GDM1 (cell line): ENCODE measurements at places on chromosomes 16 and 17.

DNA sequence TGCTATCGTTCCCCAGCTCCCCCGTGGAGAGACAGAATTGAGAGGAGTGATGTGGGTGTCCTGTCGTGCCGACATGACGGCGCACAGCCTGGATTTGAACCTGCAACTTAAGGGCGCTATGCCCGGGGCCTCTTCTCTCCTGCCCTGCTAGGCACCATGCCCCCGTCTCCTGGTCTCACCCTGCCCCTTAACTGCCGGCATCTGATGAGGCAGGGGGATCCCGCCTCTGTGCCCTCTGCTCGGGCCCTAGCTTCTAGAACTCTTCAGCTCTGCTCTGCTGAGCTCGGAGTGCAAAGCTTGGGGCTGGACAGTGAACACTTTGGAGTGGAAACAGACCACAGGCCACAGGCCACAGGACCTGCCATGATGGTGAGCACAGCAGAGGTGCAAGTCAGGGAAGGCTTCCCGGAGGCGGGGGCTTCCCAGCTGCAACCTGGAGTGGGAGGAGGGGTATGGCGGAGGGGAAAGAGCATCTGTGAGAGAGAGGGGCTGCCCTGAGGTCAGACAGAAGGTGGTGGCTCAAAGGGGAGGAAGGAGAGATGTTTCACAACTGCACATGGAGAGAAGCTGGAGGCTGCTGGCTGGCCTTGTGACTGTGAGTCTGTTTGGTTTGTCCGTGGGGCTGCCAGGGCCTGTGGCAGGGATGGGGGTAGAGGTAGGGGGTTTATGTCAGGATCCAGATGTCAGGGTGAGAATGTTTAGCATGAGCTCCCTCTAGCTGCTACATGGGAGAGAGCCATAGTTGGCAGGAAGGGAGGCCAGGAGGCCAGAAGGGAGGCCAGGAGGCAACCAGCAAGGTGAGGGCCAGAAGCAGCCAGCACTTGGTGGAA, 107.8 kb downstream of the CRLF3 start:
- no peak for DNase-seq

DNA sequence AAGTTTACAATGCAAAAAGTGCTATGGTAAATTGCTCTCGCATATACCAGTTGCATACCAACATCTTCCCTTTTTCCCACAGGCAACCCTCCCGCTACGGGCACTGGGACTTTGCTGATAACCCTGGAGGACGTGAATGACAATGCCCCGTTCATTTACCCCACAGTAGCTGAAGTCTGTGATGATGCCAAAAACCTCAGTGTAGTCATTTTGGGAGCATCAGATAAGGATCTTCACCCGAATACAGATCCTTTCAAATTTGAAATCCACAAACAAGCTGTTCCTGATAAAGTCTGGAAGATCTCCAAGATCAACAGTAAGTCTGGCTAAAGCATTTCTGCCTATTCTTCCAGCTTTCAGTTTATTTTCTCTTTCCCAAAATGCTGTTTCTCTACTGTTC, 27.9 kb upstream of the HSBP1 start:
- no peak for DNase-seq

DNA sequence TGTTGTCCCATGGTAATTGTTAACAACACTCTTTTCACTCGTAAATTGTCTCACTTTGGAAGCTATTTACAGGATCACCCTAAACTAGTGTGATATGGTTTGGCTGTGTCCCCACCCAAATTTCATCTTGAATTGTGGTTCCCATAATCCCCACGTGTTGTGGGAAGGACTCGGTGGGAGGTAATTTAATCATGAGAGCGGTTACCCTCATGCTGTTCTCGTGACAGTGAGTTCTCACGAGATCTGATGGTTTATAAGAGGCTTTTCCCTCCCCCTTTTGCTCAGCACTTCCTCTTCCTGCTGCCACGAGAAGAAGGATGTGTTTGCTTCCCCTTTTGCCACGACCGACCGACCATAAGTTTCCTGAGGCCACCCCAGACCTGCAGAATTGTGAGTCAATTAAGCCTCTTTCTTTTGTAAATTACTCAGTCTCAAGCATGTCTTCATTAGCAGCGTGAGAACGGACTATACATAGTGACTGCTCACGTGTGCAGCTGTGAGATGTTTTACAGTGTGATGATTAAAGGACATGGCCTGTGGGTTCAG, 34.4 kb downstream of the DNAH3 start:
- DNase-seq = peak; percentile 81

DNA sequence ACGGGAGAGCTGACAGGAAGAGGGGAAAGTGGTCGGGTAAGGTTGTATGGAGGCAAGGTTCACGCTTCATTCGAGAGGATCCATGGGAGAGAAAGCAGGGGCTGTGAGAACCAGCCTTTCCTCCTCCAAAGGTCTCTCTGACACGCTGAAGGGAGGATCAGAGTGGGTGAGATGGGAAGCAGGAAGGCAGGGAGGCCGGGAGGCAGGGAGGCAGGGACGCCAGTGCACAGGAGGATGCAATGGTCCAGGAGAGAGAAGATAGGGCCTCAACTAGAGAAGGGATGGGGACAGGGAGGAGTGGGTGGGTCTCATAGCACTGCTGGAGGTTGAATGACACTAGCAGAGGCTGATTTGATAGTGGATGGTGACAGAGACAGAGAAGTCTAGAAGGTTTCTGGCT, 54.1 kb downstream of the PIMREG start:
- no peak for DNase-seq

GRCh38 chr17:8443756-8444155, 8.1 kb downstream of the NDEL1 start:
- no peak for DNase-seq

DNA sequence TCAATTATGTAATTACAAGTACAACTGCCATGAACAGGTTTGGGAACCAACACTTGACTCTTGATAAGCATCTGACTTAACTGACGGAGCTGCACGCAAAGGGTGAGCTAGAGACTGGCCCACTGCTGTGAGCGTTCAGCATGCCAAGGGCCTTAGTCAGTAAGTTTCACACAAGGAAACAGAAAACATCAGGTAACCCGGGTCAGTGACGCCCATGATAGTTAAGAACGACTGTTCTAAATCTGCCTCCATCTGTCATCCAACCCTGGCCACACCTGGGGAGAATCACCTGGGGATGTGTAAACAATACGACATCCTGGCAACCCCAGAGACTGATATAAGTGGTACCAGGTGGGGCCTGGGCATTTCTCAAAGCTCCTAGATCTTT, 12.3 kb downstream of the SMIM5 start:
- no peak for DNase-seq

- no peak for DNase-seq
Measured at GRCh38 chr17:7579834-7580603, 581 bp downstream of the CD68 start.

GRCh38 chr17:80095038-80095843, 6.1 kb upstream of the GAA start:
- DNase-seq = no peak

DNA sequence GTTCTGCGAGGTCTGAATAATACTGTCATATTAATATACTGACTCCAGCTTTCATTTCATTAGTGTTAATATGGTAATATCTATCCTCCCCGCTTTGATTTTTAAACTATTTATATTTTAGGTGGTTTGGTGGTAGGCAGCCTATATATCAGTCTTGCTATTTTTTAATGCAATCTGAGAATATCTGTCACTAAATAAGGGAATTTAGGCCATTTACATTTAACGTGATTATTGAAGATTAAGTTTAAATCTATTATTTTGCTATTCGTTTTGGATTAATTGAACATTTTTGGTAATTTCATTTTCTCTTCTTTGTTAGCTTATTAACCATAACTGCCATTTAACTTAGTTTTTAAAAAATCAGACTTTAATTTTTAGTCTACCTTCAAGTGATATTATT, 247.7 kb upstream of the PMFBP1 start:
- no peak for DNase-seq

DNA sequence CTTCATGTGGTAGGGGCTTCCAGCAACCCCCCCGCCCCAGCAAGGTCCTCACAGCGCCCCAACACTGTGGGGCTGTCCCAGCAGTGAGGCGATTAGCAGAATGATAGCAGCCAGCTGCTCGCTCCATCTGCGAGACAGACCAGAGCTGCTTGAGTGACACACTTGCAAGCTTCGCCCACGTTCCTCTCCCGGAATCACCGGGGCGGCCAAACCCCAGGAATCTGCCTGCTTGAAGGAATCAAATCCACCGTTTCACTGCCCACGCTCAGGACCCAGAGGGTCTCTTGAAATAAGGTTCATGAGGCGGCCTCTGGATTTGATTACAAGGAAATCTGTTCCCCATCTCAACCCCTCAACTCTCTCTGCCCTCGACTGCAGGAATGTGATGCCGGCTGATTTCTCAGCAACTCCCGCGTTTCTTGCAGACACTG, 356.0 kb downstream of the C16orf95 start:
- no peak for DNase-seq

DNA sequence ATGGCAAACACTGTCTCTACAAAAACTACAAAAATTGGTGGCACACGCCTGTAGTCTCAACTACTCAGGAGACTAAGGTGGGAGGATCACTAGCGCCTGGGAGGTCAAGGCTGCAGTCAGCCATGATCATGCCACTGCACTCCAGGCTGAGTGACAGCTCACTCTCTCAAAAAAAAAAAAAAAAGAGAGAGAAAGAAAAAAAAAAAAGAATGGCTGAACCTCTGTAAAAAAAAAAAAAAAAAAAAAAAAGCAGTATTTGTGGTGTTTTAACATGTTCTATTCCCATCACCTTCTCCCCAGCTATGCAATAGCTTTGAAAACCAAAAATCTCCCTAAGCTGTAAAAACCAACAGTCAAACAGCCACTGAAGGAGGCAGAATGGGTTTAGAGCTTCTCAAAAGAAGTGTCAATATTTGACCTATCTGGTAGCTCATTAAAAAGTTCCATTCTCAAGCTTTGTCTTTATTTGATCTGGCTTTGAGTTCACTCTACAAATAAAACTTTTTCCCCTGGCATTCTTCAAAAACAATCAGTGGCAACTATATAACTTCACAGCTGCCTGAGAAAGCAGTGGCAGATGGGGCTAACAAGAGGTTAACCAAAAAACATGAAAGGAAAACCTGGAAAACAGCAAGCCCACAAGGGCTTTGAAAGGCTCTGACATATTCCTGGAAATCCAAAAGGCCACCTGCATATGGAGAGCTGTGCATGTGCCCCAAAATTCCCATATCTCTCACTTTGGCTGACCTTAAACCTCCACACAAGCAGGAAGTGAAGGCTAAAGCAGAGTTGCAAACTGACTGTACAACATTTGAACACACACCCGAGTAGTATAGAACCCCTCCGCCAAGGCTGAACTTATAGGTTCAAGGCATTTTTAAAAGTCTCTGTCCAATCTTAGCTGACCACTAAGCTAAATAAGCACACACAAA, 36.0 kb downstream of the USP32 start:
- DNase-seq = no peak

DNA sequence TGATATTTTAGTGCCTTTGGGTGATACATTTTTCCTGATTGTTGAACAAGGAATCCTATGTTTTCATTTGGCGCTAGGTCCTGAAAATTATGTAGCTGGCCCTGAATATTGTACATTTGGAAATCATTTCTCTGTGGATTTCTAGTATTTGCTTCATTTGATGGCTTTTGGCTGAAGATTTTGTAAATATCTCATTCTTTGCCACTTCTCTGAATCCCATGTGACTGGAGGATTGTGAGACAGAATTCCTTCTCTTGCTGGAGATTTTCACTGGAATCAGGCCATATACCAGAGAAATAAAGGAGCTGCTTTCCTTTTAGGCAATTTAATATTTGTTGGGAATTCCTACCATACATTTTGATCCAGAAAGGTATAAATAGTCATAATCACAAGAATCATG, 8.6 kb downstream of the KRT28 start:
- DNase-seq = no peak

GRCh38 chr17:67082107-67082506, 37.8 kb downstream of the CACNG1 start:
- no peak for DNase-seq

- no peak for DNase-seq
Measured at GRCh38 chr16:47180073-47180472, 36.3 kb upstream of the NETO2 start.

DNA sequence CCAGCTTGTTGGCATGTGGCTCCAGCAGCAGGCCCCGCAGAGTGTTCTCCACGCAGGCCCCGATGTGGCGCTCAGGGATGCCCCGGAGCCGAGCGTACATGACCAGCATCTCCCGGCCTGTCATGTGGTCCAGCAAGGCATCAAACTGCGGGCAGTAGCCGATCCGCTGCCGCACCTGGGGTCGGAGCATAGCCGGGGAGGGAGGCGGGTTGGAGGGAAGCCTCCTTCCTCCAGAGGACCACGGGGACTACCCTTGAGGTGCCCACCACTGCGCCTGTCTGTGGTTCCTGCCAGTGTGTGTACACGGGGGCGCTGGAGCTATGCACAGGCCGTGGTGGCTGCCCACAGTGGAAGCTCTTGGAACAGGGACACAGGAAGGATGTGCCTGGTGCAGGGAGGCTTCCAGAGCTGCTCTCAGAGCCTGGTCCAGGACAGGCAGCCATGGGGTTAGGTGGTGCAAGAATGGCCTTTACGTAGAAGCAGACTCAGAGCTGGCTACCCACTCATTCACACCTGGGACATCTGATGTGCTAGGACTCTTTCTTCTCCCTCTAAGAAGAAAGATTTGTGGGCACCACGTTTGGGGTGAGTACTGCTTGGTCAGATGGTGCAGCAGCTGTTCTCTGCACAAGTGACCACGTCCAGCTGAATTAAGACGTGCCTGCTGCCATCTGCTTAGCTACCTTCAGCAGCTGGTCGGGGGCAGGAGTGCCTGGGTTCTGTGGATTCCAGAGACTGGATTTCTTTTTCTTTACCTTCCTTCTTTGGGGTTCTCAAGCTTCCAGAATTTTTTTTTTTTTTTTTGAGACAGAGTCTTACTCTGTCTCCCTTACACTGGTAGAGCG, 11.3 kb upstream of the RNPS1 start:
- DNase-seq = no peak

DNA sequence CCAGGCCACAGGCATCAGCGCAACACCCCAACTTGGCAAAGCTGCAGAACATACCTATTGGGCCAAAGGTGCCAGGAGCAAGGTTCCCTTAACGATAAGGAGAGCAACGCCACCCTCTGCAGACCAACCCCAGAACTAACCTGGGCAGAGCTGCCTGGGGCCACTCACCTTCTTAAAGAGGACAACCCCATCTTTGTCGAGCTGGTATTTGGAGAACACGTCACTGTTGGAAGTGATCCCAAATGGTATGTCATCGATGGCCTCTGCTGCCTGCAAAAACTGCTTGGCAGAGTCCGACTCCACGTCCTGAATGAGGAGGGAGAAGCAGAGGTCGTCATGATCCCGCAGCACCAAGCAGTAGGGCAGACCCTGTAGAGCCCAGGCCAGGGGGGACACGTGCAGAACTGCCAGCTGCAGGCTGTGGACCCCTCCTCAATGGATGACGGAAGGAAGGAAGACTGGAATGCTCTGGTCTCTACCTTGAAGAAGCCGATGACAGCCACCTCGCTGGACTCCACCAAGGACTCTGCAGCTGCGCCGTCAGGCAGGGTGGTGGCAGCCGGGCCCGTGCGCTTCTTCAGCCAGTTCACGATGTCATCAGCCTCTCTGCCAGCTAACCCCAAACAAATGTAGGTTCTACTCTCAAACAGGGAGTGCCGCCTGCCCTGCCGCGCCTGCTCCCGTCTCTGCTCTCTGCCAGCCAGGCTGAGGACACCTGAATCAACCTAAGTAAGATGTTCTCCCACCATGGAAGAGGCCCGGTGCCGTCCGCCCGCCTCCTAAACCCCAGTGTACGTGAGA, 5.2 kb downstream of the P4HB start:
- no peak for DNase-seq
